ENCODE measurements at places on chromosomes 6 and 20.

DNA sequence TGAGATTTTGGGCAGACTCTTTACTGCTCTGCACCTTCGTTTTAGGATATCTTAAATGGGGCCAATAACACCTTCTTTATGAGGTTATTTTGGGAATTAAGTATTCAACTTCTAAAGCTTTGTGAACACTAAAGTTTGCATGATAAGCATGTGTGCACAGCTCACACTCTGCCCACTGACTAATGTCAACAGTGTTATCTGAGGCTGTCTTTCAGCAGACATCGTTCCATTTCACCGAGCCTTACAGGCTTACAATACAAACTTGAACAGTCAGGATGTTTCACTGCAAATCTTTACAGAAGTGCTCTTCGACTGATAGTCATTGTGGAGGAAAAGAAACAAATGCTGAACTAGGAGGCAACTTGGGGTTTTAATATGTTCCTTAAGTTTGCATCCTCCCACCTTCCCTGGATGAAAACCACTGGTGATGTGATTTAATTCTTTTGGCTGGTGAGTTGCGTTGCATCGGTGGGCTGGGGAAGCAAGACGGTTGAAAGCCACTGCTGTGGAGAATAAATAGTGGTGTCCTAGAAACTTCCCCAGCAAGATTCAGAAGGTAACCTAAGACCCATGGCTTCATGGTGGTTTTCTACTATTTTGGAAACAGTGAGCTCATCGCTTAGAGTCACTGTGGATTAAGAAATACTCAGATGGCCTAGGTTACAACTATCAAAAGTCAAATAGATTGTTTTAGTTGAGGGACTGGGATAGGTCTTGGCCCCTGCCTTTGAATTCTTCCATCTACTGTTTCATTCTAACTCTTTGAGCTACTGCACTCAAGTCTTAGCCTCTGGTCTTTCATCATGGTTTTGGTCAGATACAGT is 167.2 kb upstream of the MAP3K7 start:
- DNase-seq, result no peak

DNA sequence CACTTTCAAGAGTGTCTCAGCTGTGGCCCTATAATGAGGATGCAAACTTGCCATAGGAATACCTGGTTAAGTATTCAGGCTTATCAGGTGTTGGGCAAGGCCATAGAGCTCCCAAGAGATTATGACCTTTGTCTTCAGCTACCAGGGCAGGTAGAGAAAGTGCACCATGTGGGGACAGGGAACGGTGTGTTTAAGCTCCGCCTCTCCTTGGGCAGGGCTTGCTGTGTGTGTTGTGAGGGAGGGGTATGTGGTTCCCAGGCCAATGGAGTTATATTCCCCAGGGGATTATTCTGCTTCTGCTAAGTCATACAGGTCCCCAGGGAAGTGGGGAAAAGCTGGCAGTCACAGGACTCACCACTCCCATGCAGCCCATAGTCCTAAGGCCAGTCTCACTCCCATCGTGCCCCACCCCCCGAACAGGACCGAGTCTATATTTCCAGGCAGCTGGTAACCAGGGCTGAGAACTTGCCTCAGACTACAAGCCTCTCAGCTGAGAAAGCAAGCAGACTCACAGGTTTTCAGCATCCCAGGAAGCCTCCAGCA is 660.2 kb downstream of the HTR1B start:
- no peak for DNase-seq

DNA sequence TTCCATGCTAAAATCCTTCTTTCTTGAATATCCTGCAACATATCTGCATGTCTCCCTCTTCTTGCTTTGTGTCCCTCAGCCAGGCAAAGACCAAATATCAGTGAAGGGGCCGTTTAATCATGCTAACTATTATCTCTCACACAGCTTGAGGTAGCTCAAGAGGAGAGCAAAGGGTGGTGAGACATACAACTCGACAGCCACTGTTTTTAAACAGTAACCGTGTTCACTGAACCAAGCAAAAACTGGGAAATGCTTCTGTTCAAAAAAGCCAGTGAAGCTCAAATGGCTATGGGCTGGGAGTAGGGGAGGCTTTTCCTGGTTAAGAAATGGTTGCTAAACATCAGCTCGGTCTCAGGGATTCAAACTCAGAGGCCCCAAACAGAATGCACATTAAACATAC is 83.4 kb downstream of the MAP7 start:
- DNase-seq, result no peak

GRCh38 chr6:108947114-108947854 is 99.1 kb downstream of the ARMC2 start:
- no peak for DNase-seq

GRCh38 chr6:132865829-132866228 is 51.5 kb downstream of the RPS12 start:
- DNase-seq, result no peak

DNA sequence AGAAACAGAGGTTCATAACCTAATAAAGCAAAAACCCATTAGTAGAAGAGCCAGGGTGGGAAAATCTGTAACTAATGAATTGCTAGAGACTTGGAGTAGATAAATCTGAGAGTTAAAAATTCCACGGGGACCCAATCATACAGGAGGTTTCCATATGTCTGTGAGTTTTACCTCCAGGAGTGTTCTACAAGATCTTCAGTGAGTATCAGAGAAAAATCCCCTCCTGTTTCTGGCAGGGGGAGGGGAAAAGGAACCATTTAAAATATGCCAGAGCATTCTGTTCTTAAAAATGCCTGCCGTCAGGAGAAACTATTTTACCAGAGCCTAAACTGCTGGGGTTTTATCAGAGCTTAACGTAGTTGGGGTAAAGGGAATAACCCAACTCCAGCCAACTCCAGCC is 54.0 kb upstream of the PLN start:
- no peak for DNase-seq

DNA sequence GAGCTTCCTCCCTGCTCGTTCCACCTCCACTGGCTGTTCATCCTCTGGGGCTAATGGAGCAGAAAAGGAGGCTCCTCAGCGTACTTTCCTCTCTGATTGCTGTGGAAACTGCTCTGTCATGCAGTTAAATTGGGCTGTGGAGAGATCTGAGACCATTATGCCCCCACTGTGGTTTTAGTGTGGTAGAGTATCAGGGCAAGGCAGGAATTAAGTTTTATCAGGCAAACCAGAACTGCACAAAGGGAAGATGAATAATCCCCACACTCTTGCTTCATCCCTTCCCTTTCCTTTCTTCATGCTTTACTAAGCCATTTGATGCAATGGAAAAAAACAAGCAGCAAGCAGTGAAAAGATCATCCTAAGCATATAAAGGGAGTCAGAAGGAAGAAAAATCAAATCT is 11.9 kb upstream of the ME1 start:
- DNase-seq, result no peak

GRCh38 chr6:30322527-30323501 is 3.9 kb upstream of the TRIM39 start:
- DNase-seq, result no peak

GRCh38 chr6:135192256-135193174 is 11.4 kb downstream of the MYB start:
- DNase-seq, result no peak

DNA sequence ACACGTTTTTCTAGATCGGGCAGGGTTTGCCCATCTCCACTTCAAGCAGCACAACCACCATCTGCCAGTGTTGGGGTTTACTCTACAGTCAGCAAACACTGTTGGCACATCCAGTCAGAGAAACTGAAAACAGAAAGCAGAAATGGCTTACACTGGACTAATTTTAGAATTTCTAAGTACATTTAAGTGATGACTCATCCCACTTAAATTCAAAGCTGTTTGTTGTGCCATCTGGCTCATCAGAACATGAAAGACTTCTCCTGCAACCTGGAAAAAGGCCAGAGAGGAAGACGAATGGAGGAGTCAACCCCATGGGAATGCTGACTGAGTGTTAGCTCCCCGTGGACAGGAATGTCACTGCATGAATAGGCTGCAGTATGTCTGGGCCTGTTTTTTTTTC is 21.8 kb downstream of the FAM209B start:
- no peak for DNase-seq

- no peak for DNase-seq
Observed at GRCh38 chr6:151807513-151808370, at the start of gene ESR1. Gene ESR1 (plus strand): TSS chr6:151807682. CDS start chr6:151807913, 231 bp downstream.
